ENCODE measurements at places on chromosomes 3 and 15. TPM values are rescaled to one million over a fixed set of nuclear protein-coding genes. Genes with fewer than 3 reads are reported as not detected.

The CLDN11 gene
- total RNA-seq = 792 TPM

The TRIM71 gene
- total RNA-seq = not detected

The PLA2G4D gene
- not detected for total RNA-seq

The ATP2B2 gene
- total RNA-seq = not detected

The HTR3C gene
- total RNA-seq = not detected

The LRCH3 gene
- 136 TPM for total RNA-seq

The PEX11A gene
- 2.5 TPM for total RNA-seq

The DNAJA4 gene
- 2.0 TPM for total RNA-seq

The SH3GL3 gene
- 0.20 TPM for total RNA-seq

The PRSS50 gene
- not detected for total RNA-seq

The BLOC1S6 gene
- total RNA-seq = 61.0 TPM

The NLGN1 gene
- 2.9 TPM for total RNA-seq

The THSD4 gene
- 38.5 TPM for total RNA-seq

The PRR20G gene
- not detected for total RNA-seq

The C3orf22 gene
- total RNA-seq = not detected

The GPR160 gene
- total RNA-seq = 0.39 TPM

The C2CD4A gene
- total RNA-seq = not detected

The EHHADH gene
- total RNA-seq = 3.1 TPM

The EPHA3 gene
- total RNA-seq = under 0.01 TPM

The TMEM108 gene
- total RNA-seq = not detected

The TMCO5A gene
- total RNA-seq = not detected

The RNF7 gene
- 36.7 TPM for total RNA-seq

The NBEAL2 gene
- total RNA-seq = 3.3 TPM

The GPR176 gene
- total RNA-seq = 50.7 TPM

The EPB42 gene
- total RNA-seq = not detected

The CSPG4 gene
- total RNA-seq = 62.6 TPM

The TJP1 gene
- total RNA-seq = 67.6 TPM

The RASL12 gene
- total RNA-seq = 6.6 TPM

The FAM162A gene
- total RNA-seq = 15.4 TPM

The RAB7A gene
- total RNA-seq = 97.0 TPM

The ITIH3 gene
- not detected for total RNA-seq

The FSIP1 gene
- 0.98 TPM for total RNA-seq

The ANKRD34C gene
- not detected for total RNA-seq

The RPL39L gene
- total RNA-seq = 28.7 TPM

The XCR1 gene
- not detected for total RNA-seq
